Left lobe of liver (tissue), 2 donors: ENCODE measurements at places on chromosomes 4 and X. TPM values are rescaled to one million over a fixed set of nuclear protein-coding genes. Genes with fewer than 3 reads are reported as not detected.

GRCh38 chr4:129167640-129168260 lies 71.8 kb downstream of the C4orf33 start:
- DNase-seq: no peak

Gene PPARGC1A
- 29.6 TPM for total RNA-seq

Gene RNF128
- total RNA-seq: 39.3 TPM

- no peak for DNase-seq
These were observed 34.1 kb upstream of the HHIP start for GRCh38 chr4:144611850-144612249.

Gene COL4A6
- 0.08 TPM for total RNA-seq

GRCh38 chr4:55251342-55251741 lies 94.7 kb upstream of the SRD5A3 start:
- DNase-seq: no peak

- no peak for DNase-seq
These were observed 19.4 kb downstream of the PPP2R3B start for GRCh38 chrX:367349-367748.

DNA sequence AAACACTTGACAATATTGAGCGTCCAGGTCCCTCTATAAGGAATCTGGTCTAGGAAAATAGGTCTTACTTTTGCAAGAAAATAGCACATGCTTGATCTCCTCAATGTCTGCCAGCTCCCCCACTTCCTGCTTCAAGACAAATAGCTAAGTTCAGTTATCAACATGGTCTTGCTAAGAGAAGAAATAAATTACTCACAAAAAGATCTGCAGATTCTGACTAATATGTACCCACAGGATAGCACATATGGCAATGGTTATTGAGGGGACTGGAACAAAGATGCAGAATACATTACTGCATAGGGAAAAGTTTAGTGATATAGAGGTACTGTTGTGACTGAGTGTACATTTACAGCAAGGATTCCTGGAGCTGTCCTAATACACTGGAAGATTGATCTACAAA lies 457.5 kb upstream of the GRID2 start:
- DNase-seq: no peak

Gene ADH7
- total RNA-seq: not detected

Gene TMEM156
- total RNA-seq: 0.55 TPM

DNA sequence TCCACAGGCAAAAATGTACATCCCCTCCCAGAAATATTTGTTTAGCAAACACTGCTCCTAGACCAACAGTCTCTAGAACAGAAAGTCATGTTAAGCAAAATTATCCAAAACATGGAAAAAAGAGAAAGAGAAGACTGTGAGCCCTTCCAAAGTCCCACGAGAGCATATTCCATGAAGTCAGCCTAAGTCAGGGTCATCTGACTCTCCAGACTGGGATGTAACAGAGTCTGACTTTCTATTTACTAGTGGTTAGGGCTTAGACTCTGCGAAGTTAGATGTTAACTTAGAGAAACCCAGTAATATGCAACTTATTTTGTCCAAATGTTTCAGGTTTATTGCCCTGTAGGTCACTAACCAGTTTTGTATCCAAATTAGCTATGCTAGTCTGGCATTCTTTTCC lies 102.3 kb downstream of the MID1 start:
- DNase-seq: no peak

Gene CT45A1
- not detected for total RNA-seq

Gene SASH3
- total RNA-seq: 2.4 TPM

Gene ENOPH1
- 7.8 TPM for total RNA-seq

DNA sequence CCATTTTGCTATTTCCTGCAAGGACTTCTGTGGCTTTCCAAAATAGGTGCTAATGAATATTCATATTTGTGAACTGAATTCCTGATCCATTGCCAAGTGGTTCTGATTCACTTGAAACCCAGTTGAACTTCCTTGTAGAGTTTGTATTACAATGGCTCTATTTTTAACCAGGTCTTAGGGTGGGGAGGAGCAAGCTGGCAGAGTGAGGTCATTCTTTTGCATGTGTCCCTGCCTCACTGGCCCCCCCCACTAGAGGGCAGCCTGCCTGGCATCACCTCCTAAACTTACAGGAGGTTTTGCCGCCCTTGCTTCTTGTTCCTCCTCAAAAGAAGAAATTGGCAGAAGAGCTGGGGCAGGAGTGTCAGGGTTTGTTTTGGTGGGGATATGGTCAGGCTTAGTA lies 10.5 kb downstream of the PTTG2 start:
- peak; percentile 51 for DNase-seq

DNA sequence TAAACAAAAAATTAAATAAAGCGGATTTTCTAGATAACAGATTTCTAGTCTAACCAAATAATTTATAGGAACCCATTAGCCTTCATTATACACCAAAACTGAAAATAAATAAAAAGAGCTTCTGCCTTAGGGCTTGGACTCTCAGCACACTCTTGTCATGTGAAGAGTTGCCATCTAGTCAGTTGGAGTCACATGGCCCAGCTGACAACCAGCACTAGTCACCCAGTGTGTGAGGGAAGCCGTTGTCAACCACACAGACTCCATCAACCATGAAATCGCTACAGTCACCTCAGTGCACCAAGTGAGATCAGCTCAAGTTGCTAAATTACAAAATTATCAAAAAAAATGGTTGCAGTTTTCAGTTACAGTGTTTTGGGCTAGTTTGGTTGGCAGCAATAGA lies 470.0 kb downstream of the GASK1B start:
- no peak for DNase-seq

Gene ZDHHC15
- total RNA-seq: 0.13 TPM

GRCh38 chr4:107888237-107888636 lies 43.1 kb upstream of the CYP2U1 start:
- DNase-seq: no peak

Gene MANBA
- total RNA-seq: 10.6 TPM

Gene MAGEA1
- total RNA-seq: not detected

- no peak for DNase-seq
These were observed 75.0 kb downstream of the EVC start for GRCh38 chr4:5785806-5786680.

Gene GRK4
- total RNA-seq: 3.2 TPM

Gene FAT1
- total RNA-seq: 33.4 TPM

DNA sequence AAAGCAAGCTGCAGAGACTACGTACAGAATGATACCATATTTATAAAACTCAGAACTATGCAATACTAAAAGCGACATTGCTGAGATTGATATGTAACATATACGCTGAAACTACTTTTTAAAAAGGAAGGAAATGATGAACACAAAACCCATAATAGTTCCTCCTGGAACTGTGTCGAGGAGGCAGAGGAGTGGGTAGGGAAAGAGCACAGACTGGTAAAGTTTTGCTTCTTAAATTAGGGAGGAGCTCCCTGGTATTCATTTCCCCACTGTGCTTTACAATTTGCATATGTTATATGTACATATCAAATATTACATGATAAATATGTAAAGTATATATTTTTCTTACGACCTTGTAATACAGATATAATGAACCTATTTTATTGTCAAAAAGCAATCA lies 13.9 kb downstream of the UFSP2 start:
- DNase-seq: no peak

Gene VCX2
- not detected for total RNA-seq

- DNase-seq: no peak
These were observed 23.7 kb downstream of the PLP1 start for GRCh38 chrX:103800318-103800717.

Gene MAGEA9B
- total RNA-seq: not detected
